ENCODE measurements at places on chromosomes 2 and 18.

GRCh38 chr2:57549642-57550102, 496.9 kb upstream of the VRK2 start:
- DNase-seq: no peak

- DNase-seq: no peak
Measured at GRCh38 chr2:232240906-232241305, 137.6 kb upstream of the ALPP start.

- no peak for DNase-seq
Measured at GRCh38 chr2:241852116-241852980, 6.3 kb downstream of the PDCD1 start.

- DNase-seq: no peak
Measured at GRCh38 chr18:27143580-27144287, 41.4 kb downstream of the CHST9 start.

DNA sequence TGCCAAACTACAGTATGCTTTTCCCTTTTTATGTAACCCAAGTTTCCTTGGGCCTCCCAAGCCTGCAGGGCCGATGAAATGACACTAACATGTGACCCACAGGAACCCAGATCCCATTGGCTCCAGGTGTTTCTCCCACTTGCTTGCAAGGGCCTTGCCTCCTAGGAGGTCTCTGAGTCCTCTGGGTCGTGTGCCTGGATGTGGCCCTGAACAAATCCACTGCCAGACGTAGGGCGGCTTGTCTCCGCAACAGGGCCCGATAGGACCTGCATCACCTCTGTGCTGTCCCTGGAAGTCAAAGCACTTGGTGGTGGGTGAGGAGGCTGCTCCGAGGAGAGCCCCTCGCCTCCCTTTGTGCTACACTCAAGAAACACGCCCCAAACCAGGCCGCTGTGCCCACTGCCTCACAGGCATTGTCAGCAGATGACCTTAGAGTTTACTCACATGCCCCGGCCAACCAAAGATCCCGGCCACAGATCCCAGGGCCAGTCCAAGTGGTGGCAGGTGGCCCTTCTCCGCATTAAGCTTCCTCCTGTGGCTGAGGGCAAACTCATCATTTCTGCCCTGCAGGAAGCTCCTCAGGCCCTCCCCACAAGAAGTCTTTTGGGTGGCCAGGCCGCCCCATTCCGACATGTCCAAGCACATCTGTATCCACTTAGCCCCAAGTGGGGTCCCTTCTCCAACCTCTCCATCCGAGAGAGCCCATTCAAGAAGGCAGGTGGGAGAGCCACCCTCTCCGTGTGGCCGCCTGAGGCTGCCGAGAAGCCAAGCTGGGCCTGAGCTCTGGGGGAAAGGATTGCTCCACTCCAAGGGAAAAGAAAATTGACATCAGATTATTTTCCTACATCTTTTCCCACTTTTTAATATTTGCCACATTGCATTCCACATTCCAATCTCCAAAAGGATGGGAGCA, 76.7 kb downstream of the GFPT1 start:
- no peak for DNase-seq

GRCh38 chr2:155502766-155503165, 804.3 kb downstream of the KCNJ3 start:
- no peak for DNase-seq

DNA sequence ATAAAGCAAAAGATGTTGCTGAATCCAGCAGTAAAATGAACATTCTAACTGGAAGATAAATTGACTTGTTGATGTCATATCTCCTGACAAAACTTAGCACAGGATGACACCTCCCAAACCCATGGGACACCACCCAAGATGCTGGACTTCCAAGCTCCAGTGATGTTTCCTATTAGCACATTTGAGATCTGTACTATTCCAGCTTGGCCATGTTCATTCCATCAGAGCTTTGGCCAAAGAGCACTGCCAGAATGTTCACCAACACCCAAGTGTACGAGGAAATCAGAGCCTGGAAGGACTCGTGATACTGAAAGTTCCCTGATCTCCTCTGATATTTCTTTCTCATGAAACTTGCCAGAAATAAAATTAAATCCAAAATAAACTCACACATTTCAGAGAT, 44.7 kb downstream of the PID1 start:
- DNase-seq: no peak

DNA sequence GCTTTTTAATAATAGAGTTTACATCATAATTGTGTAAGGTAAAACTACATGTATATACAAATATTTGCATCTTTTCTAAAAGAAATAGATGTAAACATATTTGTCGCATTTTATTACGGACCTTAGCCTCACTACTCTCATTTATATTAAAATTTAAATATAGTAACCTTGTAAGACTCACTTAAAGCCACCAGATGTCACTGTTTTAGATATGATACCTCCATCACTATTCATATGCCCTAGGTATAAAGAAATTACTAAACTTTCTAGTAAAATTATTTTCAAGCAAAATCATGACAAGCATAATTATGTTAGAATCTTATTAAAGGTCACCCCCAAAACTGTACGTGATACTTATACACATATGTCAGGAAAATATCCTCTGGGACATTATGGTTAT, 674.3 kb upstream of the REG3G start:
- DNase-seq: no peak

DNA sequence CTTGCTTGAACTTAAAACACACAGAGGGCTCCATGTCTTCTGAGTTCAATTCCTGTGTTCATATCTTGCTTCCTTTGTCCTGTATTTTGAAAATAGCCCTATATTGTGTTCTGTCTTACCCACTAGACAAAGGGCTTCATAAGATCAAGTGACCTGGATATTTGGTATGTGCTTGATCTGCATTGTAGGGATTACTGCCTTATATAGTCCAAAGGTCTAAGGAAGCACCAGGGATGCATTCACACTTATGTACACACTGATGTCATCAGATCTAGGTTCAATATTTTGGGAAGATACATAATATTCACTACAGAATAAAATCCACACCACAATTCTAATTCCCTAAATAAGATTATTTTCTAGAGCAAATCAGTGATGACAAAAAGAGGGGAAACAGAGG, 278.0 kb upstream of the KYNU start:
- no peak for DNase-seq

DNA sequence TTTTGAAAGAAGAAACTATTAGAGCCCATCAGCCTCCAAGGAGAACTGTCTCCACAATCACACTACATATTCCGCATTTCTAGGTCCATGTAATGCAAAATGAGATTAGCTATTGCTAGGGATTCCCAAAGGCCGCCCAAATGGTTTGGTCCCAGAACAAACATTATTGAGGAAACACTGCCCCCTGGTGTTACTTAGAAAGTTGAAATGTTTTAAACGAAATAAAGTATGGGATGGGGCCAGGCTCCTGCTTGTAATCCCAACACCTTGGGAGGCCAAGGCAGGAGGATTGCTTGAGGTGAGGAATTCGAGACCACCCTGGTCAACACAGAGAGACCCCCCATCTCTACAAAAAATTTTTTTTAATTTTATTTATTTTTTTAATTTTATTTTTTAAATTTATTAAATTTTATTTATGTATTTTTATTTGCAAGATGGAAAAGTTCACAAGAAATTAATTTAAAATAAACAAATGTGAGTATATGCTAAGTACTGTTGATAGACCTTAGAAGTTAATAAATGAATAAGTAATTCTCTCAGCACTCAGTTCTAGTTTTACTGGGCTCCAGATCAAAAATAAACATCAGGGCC, 5.5 kb downstream of the NHEJ1 start:
- no peak for DNase-seq

- DNase-seq: no peak
Measured at GRCh38 chr2:9547262-9547991, 8.2 kb downstream of the ADAM17 start.

DNA sequence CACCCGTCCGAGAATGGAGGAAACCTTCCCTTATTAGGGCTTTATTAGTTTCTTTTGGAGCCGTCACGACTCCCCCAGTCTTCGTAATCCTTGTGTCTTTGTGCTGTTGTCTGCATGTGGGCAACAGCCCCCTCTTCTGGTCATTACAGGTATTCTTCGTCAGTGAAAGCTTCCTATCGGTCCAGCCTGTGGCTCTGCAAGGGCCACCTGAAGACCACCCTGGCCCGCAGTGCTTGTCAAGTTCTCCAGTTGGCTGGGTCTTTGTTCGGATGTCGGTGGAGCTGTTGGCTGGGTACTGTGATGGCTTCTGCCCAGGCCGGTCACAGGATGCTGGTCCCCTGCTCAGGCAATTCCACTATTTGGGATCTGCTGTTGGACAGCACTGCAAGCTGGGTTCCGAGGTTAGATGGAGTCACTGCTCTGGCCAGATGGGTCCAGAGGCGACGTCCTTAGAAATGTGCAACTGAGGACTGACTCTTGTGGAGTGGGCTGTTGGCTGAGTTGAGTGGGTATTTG, 19.2 kb downstream of the E2F6 start:
- DNase-seq: peak; percentile 33

DNA sequence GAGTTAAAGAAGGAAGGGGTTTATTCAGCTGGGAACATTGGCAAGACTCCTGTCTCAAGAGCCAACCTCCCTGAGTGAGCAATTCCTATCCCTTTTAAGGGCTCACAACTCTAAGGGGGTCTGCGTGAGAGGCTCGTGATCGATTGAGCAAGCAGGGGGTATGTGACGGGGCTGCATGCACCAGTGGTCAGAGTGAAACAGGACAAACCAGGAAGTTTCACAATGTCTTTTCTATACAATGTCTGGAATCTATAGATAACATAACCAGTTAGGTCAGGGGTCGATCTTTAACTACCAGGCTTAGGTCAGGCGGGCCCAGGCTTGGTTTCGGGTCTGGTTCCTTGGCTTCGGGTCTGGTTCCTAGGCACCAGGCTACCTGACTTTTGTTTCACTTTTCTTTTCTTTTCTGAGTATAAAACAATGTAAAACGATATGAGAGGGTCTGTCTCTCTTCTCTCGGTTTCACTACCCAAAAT, 30.1 kb upstream of the LIPG start:
- no peak for DNase-seq

GRCh38 chr18:22559414-22560274, 141.9 kb upstream of the CTAGE1 start:
- peak; percentile 33 for DNase-seq

DNA sequence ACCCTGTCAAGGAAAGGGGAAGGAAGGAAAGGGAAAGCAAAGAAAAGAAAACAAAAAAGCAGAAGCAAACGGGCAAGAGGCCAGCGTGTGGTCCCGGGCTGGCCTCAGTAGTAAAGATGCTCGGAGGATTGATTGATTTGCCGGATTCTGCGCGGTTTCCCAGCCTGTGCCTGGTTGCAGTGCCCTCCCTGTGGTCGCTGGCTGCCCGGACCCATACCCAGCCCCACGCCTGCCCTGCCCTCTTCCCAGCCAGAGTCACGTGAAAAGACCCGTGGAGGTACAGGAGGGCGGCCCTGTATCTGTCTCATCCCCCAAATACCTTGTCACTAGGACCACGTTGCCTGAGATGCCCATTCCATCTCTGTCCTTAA, 55.1 kb upstream of the IMP4 start:
- no peak for DNase-seq

- no peak for DNase-seq
Measured at GRCh38 chr2:1976728-1977416, 232.6 kb upstream of the PXDN start.

GRCh38 chr2:96970248-96970875, 16.0 kb downstream of the FAM178B start:
- no peak for DNase-seq

- no peak for DNase-seq
Measured at GRCh38 chr2:190634381-190634780, 14.5 kb upstream of the NAB1 start.

DNA sequence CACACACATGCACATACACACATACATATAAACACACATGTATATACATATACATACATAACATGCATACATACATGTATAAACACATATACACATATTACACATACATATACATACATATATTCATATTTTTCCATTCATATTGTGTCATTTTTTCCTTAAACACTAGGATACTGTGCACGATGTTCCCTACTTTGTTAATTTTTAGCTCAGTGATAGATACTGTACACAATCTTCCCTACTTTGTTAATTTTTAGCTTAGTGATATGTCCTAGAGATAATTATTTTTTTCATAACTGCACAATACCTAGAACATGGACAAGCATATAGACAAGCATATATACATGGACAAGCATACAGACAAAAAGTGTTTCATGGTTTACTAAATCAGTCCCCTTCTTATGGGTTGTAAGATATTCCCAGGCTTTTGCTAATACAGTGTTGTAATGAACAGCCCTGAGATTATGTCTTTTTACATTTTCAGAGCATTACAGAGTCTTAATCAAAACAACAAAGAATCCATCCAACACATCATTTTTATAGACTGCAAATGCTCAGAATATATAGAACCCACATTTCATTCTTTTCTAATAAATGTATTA, 75.6 kb downstream of the PID1 start:
- DNase-seq: no peak

DNA sequence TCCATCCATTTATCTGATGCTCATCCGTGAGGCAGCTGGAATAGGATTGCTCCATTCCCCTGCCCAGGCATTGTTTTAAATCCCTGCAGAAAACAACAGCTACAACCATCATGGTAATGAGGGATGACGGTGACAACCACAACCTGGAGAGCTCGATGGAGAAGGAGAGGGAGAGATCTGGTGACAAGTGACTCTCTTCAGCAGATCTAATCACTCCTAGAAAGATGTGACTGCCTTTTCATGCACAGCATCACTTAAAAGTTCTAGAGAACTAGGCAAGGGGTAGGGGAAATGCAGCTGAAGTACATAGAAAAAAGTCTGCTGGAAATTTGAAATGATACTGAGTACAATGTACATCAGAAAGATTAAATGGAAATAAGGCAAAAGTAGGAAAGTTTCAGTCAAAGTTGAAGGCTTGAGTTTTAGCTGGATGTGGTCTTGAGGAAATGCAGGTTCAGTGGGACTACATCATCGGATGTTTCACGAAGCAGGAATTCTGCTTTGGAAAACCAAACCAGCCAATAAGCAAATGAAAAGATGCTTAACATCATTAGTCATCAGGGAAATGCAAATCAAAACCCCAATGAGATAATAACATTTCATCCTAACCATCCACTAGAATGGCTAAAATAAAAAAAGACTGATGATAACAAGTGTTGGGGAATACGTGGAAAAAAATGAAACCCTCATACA, 6.8 kb upstream of the ARHGAP25 start:
- no peak for DNase-seq

- peak; percentile 97 for DNase-seq
Measured at GRCh38 chr2:88600038-88600465, 27.2 kb downstream of the EIF2AK3 start.

DNA sequence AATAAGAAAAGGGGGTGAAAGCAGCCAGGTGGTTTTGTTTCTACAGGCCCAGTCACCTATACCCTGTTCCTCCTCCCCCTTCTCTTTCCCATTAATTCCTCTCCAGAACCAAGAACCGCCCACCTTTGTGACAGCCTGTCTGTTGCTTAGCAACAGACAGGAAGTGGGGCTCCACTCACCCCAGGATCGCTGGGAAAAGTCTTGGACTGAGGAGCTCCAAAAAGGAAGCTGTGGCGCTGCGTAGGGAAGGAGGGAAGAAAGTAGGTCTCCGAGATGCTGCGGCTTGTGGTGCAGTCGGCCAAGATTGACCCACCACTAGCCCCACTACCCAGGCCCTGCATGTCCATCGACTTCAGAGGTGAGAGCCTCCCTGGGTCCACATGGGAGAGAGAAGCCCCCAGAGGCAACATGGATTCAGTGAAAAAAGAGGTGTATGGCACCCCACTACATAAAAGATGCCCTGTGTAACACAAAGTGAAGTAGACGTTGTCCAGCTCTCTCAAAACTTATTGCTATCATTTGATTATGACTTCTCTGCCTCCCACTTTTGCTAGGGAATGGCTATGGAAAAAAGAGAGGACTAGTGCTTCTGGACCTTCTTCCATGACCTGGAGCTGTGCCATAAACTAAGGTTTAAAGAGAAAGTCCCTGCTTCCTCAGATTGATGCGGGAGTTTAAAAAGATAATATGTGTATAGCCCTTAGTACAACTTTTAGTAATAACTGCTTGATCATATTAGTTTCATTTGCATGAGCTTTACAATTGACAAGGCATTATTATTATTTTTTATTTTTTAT, at the start of gene FER1L5:
Gene FER1L5, plus strand, starts transcription at position 201 of the 797 bp plus-strand sequence. Its CDS starts 73 bp downstream, at position 274.
- DNase-seq: no peak

All from glomerular endothelial cell (primary cell).